Lung microvascular endothelial cell (primary cell): ENCODE measurements at places on chromosomes 7 and 10. TPM values are rescaled to one million over a fixed set of nuclear protein-coding genes. Genes with fewer than 3 reads are reported as not detected.

Gene ETV1
- total RNA-seq: 5.0 and 6.8 TPM in 2 replicates

Gene OPN4
- total RNA-seq: not detected in 2 replicates

Gene FRMD4A
- total RNA-seq: 9.7 and 19.0 TPM in 2 replicates

Gene MET
- total RNA-seq: 28.0 and 49.3 TPM in 2 replicates

Gene RPEL1
- total RNA-seq: under 0.01 and 0.20 TPM in 2 replicates

- DNase-seq: peak; percentile 41
Observed at GRCh38 chr7:111855842-111856227, 293.5 kb upstream of the IMMP2L start.

- no peak for DNase-seq
Observed at GRCh38 chr10:59628456-59628855, 81.2 kb downstream of the SLC16A9 start.

DNA sequence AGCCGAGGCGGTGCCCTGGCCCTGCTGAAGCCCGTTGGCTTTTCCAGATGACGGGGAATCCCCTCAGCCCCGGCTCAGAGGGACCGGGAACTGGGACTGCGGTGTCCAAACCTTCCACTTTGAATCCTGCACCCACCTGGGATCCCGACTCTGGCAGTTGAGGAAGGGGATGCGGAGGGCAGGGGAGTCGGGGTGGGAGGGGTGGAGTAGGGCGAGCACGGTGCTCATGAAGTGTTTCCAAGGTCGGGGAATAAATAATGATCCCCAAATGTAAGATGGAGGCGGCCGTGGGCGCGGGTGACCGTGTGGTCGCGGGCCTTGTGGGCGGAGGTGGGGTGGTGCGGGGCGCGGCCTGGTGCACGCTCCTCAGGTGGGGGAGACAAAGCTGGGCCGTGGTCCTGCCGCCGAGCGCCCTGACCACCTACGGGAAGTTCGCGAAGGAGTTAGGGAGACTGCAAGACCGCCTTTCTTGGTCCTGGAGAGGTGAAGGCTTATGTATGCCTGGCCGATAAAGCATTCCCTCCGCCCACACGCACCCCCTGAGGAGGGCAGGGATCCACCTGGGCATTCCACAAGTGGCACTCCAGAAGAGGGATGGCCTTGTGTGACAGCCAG lies 1.4 kb downstream of the MTURN start:
- DNase-seq: peak; percentile 18

DNA sequence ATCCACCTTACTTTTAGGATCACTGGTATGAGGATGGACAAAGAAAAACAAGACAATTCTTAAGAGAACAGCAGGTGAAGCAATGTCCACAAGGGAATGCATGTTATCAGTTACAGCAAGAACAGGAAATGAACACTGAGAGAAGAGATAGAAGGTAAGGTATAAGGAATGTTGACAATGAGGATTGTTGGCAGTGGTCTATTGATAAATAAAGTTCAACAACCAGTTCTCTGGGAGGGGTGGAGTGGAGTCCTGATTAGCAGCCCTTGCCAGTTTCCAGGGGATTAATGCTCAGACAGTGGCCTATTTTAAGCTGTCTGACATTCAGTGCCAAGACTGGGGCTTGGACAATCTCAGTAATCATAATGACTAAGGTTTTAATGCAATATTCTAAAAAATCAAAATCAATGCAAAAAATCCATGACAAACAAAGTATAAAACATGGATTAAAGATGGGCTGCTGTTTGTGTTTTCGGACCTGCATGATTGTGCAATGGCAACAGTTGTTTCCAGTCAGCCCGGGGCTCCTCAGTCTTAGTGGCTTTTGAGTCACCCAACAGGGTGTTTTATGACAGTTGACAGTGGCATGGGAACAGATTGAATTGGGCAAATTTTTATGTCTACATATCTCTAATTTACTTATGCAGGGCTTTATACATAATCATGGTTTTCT lies 13.8 kb upstream of the AKR1B1 start:
- no peak for DNase-seq

GRCh38 chr7:7989616-7990440 lies 21.2 kb downstream of the GLCCI1 start:
- no peak for DNase-seq

GRCh38 chr7:120055300-120055699 lies 217.7 kb upstream of the KCND2 start:
- peak; percentile 17 for DNase-seq

- no peak for DNase-seq
Observed at GRCh38 chr10:11125004-11125403, 107.3 kb downstream of the CELF2 start.

- no peak for DNase-seq
Observed at GRCh38 chr10:123858077-123858681, 33.4 kb downstream of the CPXM2 start.

GRCh38 chr7:24531255-24531654 lies 42.0 kb upstream of the PALS2 start:
- no peak for DNase-seq

DNA sequence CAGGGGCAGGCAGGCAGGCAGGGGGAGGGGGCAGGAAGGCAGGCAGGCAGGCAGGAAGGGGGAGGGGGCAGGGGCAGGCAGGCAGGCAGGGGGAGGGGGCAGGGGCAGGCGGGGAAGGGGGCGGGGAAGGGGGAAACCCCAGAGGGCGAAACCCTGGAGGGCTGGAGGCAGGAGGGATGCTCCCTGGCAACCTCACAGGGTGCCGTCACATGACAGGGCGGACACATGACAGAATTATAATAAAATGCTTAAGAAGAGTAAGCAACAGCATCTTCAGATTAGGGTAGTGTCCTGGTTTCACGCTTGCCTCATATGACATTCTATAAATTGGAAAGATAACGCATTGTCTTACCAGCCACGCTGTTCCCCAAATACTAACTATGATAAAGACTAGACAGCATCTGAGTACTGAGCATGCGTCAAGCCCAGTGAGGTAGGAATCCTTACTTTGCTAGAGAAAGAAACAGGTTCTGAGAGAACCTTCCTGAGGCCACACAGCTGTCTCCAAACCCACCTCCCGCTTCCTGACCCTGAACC lies 131.6 kb downstream of the DIP2C start:
- no peak for DNase-seq
